ELR (cell line): ENCODE measurements at places on chromosomes 7 and 10.

GRCh38 chr10:51108406-51108805 is 34.1 kb downstream of the PRKG1 start:
- DNase-seq, result no peak

- peak; percentile 23 for DNase-seq
These were observed 227.8 kb upstream of the PITRM1 start for GRCh38 chr10:3400348-3400747.

DNA sequence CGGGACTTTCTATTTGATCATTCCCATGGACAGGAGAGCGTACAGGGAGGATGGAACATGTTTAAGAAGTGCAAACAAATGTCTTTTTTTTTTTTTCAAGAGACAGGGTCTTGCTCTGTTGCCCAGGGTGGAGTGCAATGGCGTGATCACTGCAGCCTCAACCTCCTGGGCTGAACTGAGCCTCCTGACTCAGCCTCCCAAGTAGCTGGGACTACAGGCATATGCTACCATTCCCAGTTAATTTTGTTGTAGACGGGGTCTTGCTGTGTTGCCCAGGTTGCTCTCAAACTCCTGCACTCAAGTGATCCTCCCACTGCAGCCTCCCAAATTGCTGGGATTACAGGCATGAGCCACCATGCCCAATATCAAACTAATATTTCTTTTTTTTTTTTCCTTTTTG is 40.5 kb downstream of the SPDYE5 start:
- DNase-seq, result no peak

DNA sequence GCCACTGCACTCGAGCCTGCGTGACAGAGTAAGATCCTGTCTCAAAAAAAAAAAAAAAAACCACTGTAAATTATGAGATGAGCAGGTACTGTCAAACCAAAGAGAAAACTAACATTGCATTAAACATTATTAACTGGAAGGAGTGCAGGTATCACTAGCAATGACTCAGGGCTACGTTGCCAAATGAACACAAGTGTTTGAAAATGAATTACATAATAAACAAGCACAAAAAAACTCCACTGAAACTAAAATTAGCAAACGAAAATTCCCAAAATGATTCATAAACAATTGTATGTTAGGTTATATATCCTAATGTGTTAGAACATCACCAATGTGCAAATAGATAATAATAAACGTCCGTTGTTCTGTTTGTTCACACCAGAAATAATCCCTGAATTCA is 42.8 kb downstream of the NSUN6 start:
- DNase-seq, result no peak

DNA sequence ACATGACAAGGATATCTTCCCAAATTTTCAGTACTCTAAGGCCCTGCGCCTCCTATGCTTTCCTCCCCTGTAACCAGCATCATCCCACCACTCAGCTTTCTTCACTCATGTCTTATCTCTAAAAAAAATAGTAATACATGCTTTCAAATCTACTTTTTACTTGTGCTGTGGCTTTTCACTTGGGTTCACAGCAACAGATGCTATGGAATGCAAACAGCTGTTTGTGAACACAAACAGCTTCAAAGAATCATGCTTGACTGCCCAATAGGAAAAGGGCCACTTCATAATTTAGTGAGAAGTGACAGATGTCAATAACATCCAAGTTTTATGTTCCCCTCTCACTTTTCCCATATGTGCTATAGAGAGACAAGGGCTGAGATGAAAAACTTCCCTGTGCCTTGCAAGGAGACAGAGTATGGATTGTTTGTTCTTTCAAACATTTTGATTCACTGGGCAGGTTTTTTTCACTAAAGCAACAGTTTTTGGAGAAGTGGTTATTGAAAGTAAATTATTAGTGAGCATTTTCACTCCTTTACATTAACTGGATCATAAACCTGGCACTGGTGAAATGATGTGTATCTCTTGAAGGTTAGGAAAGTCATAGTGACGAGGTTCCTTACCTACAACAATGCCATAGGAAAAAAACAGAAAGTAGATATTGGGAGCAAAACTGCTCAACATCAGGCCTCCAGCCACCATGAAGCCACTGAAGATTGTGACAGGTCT is 37.3 kb downstream of the SLC16A9 start:
- no peak for DNase-seq

DNA sequence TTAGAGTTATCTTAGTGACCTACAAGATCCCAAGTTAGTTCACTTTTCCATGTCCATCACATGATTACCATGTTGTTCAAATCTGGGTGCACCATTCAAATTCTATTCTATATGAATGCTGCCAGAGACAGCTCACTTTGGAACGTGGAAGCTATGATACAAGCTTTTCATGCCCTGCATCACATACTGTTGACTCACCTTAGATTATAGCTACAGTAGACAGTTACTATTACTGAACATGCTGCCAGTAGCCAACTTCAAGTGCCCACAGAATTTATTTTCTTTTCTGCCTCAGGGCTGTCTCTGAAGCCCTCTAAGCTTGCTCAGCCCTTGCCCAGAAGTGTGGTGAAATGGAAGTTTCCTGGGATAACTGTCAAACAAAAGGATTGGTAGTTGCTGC is 231.1 kb downstream of the GPR158 start:
- DNase-seq, result no peak

DNA sequence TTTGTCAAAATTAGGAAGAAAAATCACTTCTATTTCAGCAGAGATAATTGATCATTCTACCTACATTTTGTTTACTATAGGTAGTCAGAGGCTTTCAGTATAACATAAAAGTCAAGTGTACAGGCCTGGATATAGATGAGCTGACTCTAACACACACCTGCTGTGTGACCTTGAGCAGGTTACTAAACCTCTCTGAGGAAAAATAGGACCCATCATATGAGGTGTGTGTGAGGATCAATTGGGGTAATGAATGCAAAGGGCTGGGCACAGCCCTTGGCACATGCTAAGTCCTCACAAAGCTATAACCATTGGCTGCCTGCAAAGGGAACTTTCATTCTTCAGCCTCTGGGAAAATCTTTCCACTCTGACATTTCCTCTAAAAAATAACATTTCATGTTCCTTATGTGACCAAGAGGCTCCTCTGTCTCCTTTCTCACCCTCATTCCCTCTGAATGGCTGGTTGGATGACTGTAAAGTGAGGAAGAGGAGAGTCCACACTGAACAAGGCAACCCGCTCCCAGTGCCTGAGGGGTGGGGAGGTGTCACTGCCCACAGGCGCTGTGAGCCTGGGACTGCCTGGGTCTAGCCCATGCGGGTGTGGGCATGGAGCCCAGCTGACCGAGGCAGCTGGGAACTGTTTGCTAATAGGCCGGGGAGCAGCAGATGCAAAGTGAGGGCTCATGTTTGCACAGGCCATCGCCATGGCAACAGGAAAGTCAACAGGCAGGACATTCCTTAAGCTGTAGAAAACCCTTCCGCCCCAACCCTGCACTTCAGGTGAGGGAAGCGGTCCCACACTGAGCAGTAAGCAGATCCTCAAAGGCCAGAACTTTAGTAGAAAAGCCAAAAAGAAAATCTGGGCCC is 36.8 kb downstream of the MYOF start:
- peak; percentile 87 for DNase-seq

- peak; percentile 59 for DNase-seq
These were observed 28.8 kb downstream of the MIOS start for GRCh38 chr7:7595451-7595850.

DNA sequence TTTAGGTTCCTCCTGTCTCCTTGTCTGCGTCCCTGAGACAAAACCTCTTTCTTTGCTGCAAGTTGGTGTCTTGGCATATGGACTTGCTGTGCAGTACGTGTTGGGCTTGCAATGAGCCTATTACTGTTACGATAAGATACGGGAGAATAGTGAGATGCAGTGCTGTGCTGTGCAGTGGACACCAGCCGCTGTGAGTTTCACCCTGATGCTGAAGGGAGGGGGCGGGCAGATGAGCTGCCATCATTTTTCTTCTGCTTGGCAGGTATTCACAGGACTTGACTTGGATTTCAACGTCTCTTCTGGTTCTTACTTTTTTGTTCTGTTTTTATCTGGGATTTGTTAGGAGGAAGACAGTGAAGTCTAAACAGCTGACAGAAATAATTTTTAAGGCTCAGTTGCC is 257.1 kb upstream of the PITRM1 start:
- DNase-seq, result no peak

GRCh38 chr10:119308551-119309422 is 101.4 kb downstream of the GRK5 start:
- no peak for DNase-seq

DNA sequence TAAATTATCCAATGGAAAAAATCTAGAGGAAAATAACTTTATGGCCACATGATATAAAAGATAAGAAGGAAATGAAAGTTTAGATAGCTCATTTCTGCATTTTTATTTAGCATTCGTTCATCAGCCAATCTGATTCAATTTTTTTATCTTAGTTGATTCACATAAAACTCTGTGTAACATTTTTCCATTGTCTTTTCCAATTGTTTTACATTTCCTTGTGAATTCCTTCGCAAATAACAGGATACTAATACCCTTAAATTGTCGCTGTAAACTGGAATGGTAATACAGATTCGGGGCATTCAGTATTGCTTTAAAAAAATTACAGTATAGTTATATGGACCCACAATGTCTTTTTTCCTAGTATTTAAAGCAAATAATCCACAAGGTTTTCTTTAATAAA is 136.4 kb downstream of the CUBN start:
- no peak for DNase-seq

DNA sequence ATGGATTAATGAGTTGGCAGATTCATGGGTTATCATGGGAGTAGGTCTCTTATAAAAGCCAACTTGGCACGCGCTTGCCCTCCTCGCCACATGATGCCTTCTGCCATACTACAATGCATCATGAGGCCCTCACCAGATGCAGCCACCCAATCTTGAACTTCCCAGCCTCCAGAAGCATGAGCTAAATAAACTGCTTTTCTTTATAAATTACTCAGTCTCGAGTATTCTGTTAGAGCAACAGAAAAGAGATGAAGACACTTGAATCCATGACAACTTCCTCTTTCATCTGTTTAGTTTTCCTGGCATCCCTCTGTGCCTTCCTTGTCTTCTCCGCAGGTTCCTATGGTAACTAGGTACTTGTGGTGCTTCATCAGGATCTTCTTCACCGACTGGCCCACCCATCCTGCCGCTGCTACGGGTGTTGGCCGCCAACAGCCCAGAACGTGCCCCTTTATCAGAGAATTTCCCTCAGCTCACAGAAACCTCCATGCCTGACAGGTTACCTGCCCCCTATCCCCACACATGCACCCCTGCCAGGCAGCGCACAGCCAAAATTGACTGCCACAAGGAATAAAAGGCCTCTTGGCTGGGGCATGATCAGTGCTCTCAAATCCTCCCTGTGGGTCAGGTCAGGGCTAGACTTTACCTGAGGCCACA is 28.0 kb upstream of the PPIF start:
- DNase-seq, result no peak

DNA sequence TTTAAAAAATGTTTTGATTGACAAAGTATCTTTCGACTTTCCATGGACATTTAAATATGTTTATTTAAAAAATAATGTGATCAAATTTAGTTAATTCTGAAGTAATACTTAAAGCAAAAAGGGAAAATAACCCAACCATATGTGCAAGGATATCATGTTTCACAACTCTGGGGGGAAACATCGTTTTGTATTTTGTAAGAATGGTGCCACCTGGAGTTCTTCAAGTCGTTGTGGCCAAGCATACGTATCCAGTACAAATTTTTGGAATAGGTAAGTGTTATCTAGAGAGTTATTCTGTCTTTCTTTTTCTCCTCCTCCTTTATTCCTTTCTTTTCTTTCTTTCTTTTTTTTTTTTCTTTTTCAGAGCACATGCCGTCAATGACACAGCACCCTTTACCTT is 176.2 kb upstream of the CSTF2T start:
- DNase-seq, result no peak

DNA sequence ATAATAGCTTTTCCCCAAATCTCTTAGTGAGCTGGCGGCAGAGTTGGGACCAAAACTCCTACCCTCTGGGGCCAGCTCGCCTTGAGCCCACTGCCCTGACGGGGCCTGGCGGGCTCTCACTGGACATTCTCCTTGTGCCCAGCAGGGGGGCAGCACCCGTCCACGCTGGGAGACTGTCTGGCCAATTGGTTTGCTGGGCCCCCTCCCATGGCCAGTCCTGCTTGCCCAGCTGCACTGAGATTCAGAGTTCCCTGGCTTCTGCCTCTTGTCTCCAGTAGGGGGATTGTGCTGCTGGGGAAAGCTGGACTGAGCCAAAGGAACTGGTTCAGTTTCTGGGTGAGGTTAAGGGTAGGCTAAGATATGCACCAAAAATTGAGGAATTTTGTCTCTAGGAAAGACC is 59.8 kb downstream of the RAMP3 start:
- DNase-seq, result peak; percentile 46

DNA sequence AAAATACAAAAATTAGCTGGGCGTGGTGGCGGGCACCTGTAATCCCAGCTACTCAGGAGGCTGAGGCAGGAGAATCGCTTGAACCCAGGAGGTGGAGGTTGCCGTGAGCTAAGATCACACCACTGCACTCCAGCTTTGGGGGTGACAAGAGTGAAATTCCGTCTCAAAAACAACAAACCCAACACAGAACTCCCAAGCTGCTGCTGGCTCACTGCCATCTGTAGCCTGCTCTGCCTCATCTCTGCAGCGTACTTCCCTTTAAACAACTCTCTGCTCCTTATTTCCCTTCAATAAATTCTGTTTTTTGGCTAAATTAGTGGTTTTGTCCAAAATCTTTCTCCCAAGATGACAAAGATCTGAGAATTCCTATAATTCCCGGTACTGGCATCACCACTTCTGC is 189.2 kb upstream of the GALNT17 start:
- no peak for DNase-seq

DNA sequence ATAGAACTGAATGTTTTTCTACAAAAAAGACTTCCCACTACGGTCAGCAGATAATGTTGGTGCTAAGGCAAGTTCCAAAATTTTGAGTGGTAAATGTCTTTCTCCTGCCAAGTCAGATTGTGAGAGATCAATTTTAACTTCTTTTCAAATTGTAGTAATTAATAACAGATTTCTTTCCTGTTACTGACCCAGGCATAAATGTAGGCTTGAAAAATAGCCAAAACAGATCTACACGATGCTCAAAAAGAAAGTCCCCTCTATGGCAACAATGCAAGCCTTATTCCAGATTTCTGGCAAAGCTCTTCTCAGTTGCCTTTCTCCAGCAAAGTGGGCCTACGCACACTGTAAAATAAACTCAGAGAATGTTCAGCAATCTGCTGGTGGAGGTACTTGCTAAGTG is 641.0 kb upstream of the NRP1 start:
- DNase-seq, result no peak

DNA sequence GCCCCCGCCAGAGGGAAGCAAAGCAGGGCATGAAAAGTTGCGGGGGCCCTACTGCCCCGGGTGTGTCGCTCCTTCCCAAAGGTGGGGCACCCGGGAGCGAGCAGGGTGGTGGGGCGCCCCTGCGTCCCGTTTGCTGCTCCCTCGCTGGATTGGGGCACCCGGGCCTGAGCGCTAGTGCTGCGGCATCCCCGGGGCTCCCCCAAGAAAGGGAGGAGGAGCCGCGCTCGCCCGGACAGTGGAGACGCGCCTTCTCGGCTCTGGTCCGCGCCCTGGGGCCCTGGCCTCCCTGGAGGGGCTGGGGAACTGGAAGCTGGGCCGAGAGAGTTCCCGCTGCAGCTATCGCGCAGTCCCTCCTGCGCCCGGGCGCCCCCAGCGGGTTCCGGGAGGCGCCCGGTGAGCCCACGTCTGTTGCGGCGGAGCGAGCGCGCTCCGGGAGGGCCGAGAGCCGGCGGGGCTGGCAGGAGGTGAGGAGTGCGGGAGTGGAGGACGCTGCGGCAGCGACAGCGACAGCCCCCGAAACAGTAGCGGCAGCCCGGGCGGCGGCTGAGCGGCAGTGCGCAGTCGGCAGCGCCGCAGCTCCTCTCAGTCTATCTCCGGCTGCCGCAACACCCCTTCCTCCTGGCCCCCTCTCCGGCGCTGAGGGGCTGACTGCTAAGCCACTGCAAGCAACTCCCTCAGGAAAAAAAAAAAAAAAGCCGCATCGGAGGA is 504 bp upstream of the BMPER start:
- peak; percentile 86 for DNase-seq

GRCh38 chr10:88538048-88538447 is 45.1 kb downstream of the RNLS start:
- DNase-seq, result no peak
